ENCODE measurements at places on chromosomes 5 and 9.

- DNase-seq: no peak
These were observed 45.6 kb downstream of the TLE4 start for GRCh38 chr9:79617395-79617794.

DNA sequence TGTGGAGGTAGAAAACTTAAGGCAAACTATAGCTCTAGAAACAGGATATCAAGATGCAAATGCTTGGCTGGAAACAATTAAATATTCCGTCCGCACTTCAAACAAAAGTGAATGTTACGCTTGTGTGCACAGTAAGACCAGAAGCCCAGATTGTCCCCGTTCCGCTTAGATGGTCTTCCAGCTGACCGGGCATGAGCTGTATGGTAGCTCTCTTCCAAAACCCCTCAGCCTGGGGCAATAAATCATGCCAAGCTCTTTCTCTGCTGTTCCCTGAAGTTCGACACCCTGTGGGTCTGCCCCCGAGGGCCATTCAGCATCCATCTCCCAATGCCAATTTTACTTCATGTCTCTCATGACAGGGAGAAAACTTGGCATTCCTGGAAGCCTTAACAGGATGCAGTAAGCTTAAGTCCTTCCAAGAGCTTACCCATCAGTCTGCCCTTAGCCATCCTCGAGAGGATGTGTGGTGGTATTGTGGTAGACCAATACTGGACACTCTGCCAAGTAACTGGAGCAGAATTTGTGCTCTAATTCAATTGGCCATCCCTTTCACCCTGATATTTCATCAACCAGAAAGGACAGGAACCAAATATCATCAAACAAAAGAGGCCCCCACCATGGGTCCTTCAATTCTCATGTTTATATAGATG is 70.7 kb upstream of the RANBP6 start:
- no peak for DNase-seq

GRCh38 chr9:18459962-18460584 is 13.9 kb upstream of the ADAMTSL1 start:
- no peak for DNase-seq

DNA sequence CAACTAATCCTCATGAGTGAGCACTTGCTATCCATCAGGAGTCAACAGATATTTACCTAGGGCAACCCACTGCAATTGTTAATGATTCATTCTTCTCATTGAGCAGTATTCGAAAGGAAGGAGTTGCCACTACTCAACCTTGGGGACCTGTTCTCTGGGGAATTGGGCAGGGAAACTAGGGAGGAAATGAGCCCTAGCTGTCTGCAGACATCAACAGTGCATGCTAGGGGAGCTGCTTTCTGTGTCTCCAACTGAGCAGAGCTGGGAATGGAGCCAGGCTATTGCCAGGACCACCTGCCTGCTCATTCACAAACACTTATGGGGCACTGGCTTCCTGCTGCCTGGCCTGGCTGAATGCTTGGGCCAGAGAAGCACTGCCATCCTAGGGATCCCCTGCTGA is 183.4 kb downstream of the TMEM38B start:
- DNase-seq: no peak

DNA sequence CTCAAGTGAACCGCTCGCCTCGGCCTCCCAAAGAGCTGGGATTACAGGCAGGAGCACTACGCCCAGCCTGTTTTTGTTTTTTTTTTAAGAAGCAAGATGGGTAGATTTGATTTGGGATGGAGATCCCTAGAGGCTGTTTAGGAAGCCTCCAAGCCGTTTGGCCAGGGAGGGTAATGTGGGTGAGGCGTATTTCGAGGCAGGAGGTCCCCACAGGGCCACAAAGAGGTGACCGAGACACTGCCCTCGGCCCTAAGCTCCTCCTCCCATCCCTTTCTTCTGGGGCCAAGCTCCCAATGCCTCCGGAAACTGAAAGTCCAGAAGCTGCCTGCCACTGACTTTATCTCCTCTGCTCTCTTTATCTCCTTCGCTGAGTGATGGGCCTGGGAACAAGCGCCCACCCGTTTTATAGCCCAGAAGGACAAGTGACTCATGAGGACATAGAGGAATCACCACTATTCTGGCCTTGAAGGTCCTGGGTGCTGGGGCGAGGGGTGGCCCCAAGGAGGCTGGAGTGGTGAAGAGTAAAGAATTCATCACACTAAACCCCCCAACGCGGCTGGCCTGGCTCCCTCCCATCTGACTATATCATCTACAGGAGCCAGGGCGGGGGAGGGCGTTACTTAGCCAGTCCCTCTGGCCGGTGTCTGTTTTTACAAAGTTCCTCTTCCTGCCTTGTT is 2.0 kb upstream of the RALGDS start:
- no peak for DNase-seq

GRCh38 chr5:95836544-95836943 is 14.0 kb upstream of the GLRX start:
- DNase-seq: no peak

GRCh38 chr5:177426566-177427210 is at the start of gene GRK6:
TSS of gene GRK6 (plus strand) at chr5:177426676. CDS start at chr5:177426846, 170 bp downstream.
- no peak for DNase-seq

DNA sequence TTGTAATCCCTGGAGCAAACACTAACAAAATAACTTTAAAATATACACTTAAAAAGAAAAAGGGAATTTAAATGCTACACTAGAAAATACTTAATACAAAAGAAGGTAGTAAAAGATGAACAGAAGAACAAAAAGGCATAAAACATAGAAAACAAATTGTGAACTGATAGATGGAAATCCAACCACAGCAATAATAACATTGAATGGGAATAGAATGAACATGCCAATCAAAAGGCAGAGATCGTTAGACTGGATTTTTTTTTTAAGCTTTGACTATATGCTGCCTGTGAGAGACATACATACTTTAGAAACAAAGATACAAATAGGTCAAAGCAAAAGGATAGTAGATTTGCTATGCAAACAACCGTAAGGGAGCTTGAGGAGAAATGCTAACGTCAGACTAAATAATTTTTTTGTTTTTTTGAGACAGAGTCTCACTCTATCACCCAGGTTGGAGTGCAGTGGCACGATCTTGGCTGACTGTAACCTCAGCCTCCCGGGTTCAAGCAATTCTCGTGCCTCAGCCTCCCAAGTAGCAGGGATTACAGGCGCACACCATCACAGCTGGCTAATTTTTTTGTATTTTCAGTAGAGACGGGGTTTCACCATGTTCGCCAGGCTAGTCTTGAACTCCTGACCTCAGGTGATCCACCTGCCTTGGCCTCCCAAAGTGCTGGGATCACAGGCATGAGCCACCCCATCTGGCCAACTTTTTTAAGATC is 6.5 kb downstream of the ABO start:
- no peak for DNase-seq

GRCh38 chr5:135458921-135459331 is 6.8 kb upstream of the TIFAB start:
- DNase-seq: no peak

DNA sequence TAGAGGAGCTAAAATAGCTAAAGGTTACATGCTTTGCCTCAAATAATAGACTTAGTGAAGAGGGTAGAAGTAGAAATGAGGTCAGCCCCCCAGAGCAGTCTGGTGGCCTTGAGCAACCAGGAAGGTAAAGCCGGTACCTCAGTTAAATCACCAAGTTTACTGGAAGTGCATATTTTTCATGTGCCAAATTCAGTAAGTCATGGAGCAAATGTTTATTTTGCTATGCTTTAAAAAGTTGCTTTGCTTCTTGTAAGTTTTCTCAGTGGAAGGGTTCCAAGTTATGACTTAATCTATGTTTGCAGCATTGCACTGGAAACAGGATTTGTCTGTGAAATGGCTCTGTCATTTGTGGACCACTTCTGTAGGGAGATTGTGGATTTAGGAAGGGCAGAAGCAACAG is 256.7 kb downstream of the ARRDC3 start:
- DNase-seq: no peak

DNA sequence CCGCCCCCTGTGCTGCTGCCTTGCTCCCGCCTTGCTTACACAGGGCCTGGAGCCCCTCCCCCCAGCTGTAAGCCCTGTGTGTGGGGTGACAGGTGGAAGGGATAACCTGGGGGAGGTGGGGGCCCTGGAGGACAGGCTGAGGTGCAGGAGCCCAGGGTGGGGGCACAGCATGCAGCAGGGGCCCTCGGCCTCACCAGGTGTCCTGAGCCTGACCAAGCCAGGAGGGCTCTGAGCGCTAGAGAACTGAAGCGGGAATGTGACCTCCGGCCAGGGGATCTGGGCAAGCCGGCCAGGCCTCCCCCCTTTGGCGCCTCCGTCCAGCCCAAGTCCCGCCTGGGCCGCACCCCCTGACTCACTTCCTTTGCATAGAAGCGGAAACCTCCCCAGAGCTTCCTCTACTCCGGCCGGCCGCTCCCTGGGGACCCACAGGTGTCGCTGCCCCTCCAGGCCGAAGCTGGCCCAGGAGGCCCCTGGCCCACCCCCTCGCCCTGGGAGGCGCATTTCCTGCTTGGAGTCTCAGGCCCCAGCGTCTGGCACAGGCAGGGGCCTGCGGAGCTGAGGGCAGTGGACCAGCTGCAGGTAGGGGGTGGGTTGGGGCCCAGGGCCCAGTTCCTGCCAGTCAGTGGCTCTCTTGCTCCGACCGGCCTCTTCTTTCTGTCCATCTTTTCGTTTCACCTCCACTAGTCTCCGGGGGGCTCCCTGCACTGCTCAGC is at the start of gene TOR4A:
TOR4A (plus strand) TSS at position 398 of the 713 bp plus-strand sequence. CDS start 964 bp downstream, outside the sequence.
- no peak for DNase-seq

GRCh38 chr5:62578540-62578939 is at the start of gene LRRC70:
TSS of gene LRRC70 (plus strand) at chr5:62578819. CDS start at chr5:62579439, 620 bp downstream.
- no peak for DNase-seq

DNA sequence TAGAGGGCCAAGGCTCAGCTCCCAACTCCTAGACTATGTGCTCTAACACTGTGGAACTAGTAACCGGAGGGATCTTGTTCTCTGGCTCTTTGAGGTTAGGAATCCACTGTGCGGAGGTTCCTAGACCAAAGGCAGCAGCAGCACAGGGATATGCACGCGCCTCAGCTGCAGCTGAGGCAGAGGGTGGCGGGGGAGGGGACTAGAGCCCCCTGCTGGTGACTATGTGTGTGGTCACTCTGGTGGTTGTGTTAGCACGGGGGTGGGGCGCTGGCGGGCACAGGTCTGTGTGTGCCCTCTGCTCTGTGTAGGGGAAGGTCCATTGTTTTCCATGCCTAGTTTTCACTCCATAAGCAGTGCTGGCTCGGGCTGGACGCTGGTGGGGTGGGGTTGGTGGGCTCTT is 458.0 kb upstream of the IZUMO3 start:
- no peak for DNase-seq

DNA sequence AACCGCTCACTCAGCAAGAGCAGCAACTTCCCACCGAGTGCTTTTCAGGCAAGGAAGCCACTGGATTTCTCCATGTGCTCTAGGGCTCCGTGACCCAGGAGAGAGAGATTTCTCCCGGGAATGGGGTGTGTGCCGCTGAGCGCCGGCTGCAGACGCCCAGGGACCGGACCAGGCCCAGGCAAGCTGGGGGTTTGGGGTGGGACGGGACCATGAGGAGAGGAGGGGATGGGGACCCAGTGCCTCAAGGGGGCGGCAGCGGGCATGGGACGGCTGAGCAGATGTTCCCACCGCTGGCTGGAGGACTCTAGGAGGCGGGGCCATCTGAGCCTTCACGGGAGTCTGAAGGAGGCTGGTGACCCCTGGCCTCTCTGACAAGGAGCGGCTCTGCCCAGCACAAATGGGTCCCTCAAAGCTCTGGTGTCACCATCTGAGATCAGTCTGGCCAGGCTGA is 8.5 kb downstream of the LCN9 start:
- DNase-seq: no peak

GRCh38 chr5:97635553-97635952 is 452.5 kb upstream of the RIOK2 start:
- no peak for DNase-seq

DNA sequence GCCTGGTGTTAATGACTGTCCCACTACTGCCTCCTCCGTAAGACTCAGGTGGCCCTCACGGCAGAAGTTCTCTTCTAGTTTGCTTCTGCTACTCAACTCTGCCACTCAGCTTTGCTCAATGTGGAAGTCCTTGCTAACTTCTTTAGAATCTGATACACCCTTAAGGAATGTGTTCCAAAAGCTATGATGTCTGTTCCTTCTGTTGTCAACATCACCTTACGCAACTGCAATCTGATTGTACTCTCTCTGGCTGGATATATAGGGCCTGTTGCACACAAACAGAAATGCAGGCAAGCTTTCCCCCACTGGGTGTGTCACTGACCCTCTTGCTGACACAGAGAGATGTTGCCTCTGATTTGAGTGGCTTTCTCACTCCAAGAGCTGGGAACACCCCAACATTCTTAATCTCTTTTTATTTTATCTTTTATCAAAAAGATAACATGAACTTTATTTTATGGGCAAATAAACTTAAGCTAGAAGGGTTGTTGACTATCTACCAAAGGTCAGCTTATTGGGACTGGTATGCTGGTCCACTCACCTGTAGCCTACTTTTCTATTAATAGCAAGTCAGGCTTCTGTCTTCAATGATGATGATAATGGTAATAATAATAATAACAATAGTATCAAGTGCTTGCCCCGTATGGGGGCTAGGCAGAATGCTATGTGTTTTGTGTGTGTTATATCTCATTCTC is 25.2 kb downstream of the TMEM252 start:
- DNase-seq: no peak

- DNase-seq: no peak
These were observed 31.6 kb upstream of the ZDHHC11B start for GRCh38 chr5:816176-816575.

- no peak for DNase-seq
These were observed 1123.7 kb upstream of the C9orf72 start for GRCh38 chr9:28696960-28697359.

- DNase-seq: no peak
These were observed 286.6 kb upstream of the IZUMO3 start for GRCh38 chr9:24832307-24832706.

GRCh38 chr9:90477535-90477934 is 165.1 kb downstream of the DIRAS2 start:
- DNase-seq: no peak

DNA sequence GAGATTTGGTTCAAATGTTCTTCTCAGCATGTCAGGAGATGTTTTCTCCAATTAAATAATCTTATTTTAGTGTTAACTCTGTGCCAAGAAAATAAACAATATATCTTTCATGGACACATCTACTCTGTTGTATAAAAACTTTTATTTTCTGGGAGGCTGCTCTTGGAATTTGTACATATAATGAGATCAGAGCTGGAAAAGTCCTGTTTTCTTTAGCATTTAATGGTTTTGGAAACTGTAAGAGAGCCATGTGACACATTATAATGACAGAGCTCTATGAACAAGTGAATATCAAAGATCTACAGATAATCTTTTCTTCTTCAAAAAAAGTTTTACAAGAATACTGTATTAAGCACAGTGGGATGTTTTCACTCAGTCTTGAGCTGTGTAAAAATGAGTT is 48.8 kb downstream of the FOXD1 start:
- DNase-seq: no peak

DNA sequence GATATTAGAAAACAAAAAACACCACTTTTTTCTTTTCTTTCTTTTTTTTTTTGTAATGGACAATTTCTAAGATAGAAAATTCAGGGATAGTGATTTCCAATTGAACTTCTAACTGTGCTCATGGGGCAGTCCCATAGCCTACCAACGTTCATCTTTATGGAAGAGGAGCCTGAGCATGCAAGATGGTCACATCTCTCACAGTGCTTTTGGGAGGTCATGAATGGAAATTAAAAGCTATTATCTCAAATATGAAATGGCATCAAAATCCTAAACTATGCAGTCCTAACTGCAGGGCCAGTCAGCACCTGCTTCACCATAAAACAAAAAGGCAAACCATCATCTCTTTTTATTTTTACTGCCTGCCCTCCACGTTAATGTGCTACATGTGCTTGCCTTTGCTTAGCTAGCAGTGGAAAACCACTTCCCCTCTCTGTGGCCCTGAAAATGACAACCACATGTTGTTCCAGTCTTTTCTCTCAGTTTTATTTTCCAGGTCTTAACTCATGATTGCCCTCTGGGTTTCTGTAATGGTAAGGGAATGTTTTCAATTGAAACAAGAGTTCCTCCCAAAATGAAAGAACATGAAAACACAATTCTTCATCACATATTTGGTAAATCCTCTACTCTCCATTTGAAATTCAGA is 16.7 kb downstream of the IFNB1 start:
- no peak for DNase-seq

Data from activated CD8-positive, alpha-beta memory T cell treated with anti-CD3 and anti-CD28 coated beads for 48 hours (primary cell).